Suprapubic skin (tissue), 4 donors: ENCODE measurements at places on chromosomes 7 and 10.

DNA sequence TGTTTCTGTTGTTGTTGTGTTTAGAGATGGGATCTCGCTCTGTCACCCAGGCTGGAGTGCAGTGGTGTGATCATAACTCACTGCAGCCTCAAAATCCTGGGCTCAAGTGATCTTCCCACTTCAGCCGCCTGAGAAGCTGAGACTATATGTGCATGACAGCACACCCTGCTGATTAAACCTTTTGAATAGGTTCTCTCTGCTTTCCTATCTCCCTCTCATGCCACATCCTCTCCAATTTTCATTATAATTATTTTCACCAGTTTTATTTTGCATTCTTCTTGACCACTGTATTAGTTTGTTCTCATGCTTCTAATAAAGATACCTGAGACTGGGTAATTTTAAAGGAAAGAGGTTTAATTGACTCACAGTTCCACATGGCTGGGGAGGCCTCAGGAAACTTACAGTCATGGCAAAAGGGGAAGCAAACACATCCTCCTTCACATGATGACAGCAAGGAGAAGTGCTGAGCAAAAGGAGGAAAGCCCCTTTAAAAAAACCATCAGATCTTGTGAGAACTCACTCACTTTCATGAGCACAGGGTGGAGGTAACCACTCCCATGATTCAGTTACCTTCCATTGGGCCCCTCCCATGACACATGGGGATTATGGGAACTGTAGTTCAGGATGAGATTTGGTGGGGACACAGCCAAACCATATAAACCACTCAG lies 12.9 kb downstream of the AGK start:
- no peak for DNase-seq

- no peak for DNase-seq
Observed at GRCh38 chr7:38222481-38223096, 44.5 kb downstream of the STARD3NL start.

GRCh38 chr10:87723500-87723899 lies 63.8 kb downstream of the PAPSS2 start:
- no peak for DNase-seq

GRCh38 chr10:70295321-70295720 lies 11.5 kb upstream of the NPFFR1 start:
- no peak for DNase-seq

- DNase-seq, result no peak
Observed at GRCh38 chr10:10551596-10552301, 465.9 kb upstream of the CELF2 start.

GRCh38 chr10:4131407-4132215 lies 346.6 kb upstream of the KLF6 start:
- no peak for DNase-seq

DNA sequence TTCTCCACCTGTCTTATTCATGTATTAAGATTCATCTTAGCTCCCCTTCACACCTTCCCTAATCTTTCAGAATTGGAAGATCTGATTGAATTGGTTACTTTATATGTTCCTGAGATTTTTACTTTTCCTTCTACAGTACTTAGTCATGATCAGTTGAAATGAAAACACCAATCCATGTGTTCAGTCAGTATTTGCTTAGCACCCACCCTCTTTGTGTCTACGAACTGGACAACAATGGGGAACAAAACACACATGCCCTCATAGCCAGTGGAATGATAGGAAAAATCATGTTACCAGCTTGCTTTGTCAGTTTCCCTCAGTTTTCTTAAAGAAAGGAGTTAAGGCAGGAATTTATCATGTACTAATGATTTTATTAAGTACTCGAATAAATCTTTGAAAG lies 2.0 kb downstream of the MASTL start:
- no peak for DNase-seq

DNA sequence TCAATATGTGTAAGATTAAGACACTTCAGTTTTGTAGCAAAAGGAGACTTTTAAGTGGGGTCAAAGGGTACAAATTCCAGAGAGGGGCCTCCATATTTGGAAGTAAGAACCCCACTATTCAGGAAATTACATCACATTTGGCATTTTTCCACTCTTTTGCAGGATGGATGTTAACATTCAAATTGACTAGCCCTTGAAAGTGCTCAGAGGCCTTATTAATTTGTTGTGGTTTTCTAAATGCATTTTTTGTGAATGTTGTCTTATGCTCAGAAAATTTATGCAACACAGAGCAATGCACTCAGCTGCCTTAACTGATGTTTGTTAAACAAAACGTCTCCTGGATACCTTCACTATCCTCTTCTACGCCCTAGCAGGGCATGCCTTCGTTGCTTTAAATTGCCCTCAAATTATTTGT lies 50.9 kb upstream of the PDLIM1 start:
- no peak for DNase-seq

DNA sequence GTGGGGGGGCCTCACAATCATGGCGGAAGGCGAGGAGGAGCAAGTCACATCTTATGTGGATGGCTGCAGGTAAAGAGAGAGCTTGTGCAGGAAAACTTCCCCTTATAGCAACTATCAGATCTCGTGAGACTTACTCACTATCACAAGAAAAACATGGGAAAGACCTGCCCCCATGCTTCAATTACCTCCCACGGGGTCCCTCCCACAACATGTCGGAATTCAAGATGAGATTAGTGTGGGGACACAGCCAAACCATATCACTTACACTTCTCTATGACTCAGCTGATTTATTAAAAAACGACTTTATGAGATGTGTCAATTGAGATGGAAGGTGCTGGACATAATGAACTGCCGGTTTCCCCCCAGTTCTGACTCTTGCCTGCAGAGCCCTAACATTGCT lies 23.8 kb upstream of the CHN2 start:
- no peak for DNase-seq

- no peak for DNase-seq
Observed at GRCh38 chr7:93120592-93121549, 3.1 kb upstream of the SAMD9 start.

DNA sequence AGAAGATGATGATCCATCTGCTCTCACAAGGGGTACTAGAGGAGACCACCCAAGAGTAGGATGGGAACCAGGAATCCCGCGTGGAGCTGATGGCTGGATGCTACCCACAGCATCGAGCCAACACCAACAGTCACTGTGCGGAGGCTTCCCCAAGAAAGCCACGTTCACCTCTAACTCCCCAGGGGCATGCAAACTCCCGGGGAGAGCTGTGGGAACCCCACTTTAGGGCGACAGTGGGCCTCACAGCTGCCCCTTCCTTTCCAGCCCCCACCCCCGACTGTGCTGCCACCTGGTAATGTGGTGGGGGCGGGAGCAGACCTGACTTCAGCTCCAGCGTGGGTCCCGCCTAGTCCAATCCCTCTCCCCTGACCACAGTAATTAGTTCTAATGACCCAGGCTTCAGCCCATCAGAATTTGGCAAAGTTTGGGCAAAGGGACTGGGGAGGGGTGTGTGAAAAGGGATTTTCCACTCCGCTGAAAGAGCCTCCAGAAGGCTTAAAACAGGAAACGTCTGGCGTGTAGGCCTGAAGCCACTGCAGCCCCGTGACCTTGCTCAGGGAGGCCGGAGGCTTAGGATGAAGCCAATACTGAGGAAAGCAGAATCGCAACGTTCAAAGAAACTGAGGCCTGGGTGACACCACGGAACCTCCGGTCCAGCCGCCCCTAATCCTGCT lies 20.3 kb downstream of the ASB13 start:
- DNase-seq, result no peak

GRCh38 chr10:75335983-75336382 lies 65.6 kb downstream of the ZNF503 start:
- DNase-seq, result no peak

DNA sequence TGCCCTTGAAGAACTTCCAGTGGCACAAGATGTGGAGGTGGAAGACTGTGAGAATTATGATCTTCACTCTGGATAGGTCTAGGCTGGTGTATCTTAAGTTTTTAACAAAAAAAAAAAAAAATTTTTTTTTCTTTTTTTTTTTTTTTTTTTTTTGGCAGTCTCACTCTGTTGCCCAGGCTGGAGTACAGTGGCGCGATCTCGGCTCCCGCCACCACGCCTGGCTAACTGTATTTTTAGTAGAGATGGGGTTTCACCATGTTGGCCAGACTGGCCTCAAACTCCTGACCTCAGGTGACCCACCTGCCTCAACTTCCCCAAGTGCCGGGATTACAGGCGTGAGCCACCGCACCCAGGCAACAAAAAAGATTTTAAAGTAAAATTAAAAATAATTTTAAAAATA lies 37.9 kb downstream of the WAPL start:
- DNase-seq, result no peak
